ENCODE measurements at places on chromosomes 11 and 22.

DNA sequence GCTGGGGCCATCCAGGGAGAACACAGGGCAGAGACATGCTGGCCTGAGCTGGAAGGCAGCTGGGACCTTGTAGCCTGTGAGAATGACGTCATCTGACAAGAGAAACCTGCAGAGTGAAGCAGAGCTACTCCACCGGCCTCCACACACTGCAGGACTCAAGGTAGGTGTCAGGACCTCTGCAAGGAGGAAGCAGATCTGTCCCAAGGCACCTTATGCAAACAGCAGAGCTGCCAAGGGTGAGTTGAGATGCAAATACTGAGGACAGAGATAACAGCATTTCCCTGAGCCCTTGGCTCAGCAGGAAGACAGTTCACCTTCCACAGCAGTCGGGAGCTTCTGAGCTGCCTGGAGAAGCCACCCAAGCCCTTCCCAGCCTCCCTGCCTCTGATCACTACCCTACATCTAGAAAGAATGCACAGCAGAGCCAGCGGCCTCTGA is 51.9 kb upstream of the IGSF9B start:
- DNase-seq = peak; percentile 13

DNA sequence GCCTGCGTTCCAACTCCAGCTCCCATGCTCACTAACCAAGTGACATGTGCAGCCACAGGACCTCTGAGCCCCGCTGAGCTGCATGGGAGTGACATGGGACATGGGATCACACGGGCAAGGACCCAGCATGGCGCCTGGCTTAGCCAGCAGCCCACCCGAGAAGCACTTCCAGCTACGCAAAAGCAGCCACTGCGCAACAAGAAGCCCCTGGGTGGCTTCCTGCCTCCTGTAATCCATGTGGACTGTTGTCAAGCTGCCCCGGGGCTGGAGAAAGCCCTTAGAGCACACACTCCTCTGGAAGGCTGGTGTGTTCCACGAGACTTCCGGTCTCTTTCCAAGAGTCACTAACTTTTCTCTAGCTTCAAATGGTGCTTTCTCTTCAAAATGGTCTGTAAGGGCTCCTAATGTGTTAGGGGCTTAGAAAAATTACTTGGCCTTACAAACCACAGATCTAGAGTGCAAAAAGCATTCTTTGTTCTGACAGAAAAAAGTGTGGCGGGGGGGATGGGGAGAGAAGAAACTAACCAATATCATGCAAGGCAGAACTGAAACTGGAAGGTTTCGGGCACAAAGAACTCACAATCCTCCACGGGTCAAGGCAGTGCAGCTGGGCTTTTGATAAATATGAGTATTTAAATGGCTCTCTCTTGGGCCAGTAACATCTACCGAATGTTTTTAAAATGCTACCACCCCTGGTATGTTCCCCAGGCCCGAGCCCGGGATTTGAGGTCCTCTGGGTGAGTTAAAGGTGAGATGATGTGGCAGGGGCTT is 5.5 kb downstream of the C11orf24 start:
- peak; percentile 77 for DNase-seq

DNA sequence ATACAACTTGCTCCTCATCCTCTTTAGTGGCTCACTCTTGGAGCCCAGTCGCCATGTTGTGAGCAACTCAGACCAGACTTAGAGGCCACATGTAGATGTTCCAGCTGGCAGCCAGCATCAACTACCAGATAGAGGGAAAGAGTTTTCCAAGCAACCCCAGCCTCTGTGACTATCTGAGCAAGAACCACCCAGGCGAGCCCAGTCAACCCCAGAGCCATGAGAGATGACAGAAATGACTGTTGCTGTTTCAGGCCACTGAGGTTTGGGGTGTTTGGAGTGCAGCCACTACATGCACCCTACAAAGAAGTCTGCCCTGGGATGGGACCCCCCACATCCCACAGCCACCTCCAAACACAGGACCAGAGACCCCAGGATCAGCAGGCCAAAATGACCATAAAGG is 24.8 kb upstream of the CLDN5 start:
- DNase-seq = no peak

DNA sequence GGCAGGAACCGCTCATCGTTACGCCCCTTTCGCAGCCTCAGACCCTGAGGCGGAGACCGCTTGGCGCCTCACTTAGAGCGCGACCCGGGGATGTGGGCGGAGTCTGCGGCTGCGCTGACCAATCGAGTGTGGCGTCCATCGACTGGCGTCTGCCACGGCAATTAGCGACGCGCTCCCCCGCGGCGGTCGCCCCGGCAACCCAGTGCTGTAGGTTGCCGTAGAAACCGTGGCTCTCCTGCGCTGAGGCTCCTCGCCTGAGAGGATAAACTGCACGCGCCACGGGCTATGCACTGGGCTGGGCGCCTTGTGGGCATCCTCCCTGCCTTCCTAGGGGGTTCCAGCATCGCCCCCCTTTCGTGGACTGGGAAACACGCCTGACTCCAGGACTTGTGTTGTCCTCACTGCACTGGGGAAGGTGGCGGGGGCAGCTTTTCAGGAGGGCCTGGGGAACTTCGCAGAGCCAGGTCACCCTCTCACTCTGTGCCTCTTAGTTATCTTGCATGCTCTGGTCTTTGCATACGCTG is 701 bp upstream of the P2RX6 start:
- DNase-seq = peak; percentile 34

DNA sequence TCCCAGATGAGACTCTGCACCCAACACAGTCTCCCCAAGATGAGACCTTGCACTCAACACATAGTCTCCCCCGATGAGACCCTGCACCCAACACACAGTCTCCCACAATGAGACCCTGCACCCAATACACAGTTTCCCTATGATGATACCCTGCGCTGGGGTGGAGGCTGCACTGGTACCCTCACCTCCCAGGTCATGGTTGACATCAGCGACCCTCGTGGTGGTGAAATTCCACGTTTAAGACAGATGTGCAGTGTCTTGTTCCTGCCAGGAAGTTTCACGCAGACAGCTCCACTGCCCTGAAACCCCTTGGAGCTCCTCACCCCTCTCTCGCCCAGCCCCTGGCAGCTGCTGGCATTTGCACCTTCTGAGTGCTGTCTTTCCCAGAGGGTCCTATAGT is 9.5 kb downstream of the MUC5AC start:
- no peak for DNase-seq

GRCh38 chr22:42188808-42189447 is 58.3 kb upstream of the CYP2D6 start:
- DNase-seq = no peak

DNA sequence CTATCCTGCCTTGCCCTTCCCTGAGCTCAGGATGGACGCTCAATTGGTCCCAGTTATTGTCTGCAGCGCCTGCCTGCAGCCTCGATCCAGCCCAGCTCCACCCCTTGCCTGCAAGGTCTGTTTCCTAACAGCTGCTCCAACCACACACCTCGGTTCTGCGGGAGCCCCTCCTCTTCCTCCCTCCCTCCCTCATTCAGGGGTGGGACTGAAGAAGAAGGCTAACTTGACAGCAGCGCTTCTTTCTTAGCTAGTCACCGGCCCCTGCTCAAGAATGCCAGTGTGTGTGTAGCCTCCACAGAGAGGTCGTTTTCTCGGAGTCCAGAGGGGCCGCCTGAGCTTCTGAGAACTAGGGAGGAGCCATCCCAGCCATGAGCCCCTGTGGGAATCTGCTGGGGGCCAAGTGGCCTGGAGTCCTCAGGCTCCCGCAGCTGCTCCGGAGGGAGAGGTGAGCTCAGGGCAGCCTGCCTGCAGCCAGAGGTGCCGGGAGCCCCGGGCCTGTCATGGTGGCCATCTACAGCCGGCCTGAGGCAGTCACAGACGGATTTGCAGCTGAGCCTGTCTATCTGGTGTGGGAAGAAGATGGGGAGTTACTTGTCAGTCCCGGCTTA is 36.1 kb downstream of the LIMK2 start:
- no peak for DNase-seq

DNA sequence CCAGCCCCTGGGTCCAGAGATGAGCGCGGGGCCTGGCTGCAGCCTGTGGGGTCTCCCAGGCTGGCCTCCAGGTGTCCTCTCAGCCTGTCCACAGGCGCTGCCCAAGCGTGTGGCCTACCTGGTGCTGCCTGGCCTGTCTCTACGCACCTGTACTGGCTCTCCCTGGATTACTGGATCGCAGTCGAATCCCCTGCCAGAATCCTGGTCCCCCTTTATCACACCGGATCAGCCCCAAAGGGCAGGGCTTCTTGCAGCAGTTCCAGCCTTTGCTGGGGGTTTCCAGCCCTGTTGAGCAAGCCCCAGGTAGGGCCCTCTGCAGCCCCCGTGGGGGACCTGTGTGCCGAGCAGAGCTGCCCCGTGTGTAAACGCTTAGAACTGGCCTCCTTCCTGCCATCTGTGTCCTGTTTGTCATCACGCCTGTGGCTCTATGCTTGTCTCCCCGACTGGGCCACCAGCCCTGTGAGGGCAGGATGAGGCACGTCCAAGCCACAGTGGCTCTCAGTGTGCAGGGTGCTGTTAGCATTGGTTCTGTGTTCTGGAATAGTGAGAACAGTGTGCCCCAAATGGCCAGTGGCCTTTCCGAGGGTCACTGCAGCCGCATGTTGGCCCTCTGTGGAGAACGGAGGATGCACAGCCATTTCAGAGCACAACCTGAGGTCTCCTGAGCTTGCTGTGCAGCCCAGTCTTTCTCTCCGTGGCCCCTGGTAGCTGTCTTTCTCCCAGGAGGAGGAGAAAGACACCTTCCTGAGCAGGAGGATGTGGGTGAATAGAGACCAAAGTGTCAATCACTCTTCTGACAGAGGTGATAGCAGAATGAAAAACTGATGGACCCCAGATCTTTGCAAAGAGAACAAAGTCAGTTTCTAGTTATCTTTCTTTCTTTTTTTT is 13.9 kb upstream of the TXNRD2 start:
- DNase-seq = no peak

DNA sequence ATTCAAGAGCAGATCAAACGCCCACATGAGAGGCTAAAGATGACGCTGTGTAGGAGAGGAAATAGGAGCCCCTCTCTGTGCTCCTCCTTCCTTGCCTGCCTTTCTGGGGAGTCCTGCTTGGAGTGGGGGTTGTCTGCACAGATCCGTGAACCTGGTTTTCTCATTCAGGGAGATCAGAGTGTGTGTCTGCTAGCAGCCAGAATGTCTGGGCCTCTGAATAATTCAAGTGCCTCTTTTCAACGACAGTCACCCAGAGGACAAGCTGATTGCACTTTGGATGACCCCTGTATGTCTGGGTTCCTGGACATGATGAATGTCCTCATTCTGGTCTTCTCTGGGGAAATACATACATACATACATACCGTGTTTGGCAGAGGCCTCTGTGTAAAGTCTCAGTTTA is 592.5 kb upstream of the B3GAT1 start:
- DNase-seq = no peak

- no peak for DNase-seq
These were observed 12.5 kb downstream of the CCND1 start for GRCh38 chr11:69653406-69653960.

DNA sequence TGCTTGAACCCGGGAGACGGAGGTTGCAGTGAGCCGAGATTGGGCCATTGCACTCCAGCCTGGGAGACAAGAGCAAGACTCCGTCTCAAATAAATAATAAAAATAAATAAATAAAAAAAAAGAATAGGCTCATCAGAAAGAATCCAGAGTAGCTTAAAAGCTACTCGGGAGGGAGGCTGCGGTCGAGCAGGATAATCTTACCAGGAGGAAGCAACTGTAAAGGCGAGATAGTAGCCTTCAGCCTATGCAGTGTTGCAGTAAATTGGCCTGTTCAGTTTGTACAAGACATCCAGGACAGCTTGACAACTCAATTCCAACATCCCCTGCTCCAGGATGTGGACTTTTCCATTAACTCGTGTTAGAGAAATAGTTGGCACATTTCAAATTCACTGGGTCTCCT is 1164.7 kb downstream of the LRRC4C start:
- DNase-seq = no peak

- DNase-seq = no peak
These were observed 40.7 kb downstream of the DCUN1D5 start for GRCh38 chr11:103051151-103051801.

GRCh38 chr11:57427727-57428082 is 784 bp upstream of the SLC43A3 start:
- no peak for DNase-seq

DNA sequence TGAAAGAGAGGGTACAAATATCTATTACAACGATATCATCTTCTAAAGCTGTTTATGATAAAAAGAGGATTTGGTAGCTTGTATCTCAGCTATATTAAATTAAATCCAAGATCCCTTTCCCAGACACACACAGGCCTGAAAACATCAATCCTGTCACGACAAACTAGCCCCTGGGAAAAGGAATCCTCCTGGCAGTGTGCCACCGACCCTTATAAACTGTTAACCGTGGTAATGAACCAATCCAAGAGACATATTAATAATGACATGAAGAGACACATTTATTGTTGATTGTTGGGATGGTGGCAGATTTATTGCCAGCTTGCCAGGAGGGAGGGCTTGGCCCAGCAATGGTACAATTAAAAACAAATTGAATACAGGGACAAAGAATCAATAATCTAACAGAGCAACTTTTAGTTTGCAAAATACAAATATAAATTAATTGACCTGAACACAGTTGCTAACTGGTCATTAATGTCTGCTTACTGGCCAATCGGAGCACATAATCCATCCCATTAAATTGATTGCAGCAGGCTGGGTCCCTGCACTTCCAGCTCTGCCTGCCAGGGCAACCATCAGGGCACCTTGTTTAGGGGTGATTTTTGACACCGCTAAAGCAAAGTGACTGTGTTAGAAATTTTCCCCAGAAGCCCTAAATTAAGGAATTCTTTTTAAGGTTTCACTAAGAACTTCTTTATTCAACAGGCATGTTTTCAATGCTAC is 887.6 kb downstream of the OPCML start:
- DNase-seq = no peak

- no peak for DNase-seq
These were observed 5.6 kb upstream of the SEC14L4 start for GRCh38 chr22:30511109-30511508.

DNA sequence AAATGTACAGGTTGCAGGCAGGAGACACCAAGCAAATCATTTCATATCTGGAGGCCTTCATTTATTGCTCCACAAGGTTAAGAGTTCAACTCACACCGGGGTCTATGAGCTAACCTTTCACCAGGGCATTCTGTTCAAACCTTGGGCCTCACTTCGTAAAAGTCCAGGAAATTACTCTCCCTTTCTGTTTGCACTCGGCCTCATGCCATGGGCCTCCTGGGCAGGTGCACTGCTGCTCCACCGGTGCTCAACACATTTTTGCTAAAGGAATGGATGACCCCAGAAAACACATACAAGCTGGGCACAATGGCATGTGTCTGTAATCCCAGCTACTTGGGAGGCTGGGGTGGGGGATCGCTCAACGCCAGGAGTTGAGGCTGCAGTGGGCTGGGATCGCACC is 16.6 kb upstream of the RRP7A start:
- no peak for DNase-seq

- peak; percentile 18 for DNase-seq
These were observed 180.8 kb downstream of the DBX1 start for GRCh38 chr11:19979519-19979845.

GRCh38 chr22:25404928-25405816 is 159.3 kb upstream of the GRK3 start:
- no peak for DNase-seq

GRCh38 chr22:43237280-43237679 is 50.3 kb upstream of the TTLL12 start:
- DNase-seq = no peak

DNA sequence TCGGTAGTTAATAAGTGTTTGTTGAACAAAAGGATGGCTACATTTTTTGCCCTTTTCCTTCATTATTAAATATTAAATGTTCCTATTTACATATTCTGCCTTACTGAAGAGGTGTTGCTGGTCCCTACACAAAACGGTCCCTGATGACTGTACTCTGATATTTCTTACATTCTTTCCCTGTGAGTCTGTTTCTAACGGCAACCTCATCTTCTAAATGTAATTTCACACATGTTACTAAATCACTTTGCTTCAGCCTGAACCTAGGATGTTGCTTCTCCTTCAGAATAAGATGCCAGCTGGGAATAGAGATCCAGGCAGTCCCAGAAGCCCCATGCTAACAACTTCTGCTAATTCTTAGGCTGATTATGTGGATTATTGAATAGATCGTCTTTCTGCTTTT is 50.3 kb downstream of the SPON1 start:
- no peak for DNase-seq
